ENCODE measurements at places on chromosomes 5 and 9.

DNA sequence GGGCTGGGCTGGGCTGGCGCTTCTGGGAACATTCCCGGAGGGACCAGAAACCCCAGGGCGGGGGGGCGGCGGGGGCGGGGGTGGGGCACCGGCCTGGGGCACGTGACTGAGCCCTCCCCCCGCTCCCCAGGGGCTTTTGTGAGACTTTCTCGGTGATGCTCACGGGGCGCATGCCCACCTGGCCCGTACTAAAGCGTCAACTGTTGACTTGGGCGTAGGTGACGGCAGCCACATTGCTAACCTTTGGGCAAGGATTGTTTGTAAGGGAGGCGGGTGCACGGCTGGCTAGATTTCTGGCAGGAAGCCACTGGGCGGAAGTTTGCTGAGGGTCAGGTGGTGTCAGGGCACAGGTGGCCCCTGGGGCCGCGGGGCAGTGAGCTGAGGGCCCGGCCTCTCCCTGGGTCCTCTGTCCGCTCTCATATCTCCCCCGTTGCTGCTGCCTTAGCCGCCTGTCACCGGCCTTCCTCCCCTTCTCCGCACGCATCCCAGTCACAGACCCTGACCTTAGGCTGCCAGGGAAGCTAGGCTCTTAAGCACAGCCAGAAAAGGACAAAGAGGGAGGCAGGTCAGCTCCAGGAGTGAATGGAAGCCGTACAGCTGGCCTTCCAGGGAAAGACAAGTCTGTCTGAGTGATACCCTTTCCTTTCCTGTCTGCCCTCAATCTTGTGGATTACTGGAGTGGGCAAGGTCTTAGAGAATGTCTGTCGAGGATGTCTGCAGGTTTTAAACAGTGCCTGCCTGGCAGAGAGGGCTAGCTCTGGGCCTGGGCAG lies 812 bp downstream of the CACFD1 start:
- DNase-seq, result no peak

GRCh38 chr5:89457411-89458331 lies 574.7 kb upstream of the MEF2C start:
- peak; percentile 23 for DNase-seq

DNA sequence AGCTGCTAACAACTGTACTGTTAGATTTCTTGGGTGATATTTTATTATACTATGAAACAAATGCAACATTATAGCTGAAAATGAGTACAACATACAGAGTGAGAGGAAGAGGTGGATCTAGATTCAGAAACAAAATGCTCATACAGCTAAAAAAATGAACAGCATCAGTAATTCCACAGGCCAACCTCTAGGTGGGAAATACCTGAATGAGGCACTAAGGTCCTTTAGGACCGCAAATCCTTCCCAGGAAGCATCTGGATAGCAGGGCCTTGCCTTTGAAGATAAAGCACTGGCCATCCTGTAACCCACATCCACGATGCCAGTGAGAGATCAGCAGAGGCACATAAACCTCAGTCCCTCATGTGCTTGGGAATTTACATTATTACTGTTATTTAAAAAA lies 310.8 kb downstream of the YTHDC2 start:
- no peak for DNase-seq

DNA sequence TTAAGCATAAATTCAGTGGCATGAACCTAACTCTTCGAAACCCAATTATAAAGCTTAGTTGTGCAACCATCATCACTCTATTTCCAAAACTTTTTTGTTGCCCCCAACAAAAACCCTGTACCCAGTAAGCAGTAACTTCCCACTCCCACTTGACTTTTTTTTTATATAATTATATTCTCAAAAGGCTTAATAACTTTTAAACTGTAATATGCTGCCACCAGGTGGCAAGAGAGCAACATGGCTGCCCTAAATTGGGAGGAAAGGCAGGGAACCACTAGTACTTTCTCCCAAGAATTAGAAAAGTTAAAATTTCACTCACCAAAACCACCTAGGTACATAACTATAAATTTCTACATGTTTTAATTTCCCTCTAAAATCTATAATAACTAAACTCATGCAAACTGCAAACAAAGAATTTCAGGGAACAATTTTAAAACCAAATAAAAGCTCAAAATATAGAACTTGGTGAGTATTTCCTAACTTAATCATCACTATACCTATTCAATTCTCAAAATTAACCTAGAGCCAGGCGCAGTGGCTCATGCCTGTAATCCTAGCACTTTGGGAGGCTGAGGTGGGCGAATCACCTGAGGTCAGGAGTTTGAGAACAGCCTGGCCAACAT lies 50.2 kb upstream of the RNF38 start:
- no peak for DNase-seq

DNA sequence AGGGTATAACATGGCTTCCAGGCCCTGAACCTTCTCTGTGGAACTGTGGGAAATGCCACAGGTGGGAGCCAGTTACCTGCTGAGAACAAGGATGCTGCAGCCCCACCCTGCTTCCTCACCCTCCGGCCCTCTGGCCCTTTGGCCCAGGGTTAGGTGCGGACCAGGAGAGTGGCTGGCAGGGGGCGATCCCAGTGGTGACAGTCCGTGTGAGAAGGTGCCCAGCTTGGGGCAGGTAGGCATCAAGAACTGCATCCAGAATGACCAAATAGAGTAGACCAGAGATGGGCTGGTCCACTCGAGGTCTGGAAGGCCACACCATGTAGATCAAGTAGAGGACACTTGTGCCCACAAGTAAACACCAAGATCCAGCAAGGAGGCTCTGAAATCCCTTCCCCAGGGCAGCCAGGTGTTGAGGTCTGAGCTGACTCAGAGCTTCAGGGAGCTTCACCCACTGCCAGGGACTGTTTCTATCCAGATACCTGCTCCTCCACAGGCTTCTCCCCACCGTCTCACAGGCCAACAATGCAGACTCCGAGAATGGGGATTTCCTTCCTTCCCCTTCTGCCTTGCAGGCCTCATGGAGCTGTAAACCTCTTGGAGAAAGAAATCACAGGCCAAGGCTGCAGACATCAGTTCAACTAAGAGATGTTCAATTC lies 61.4 kb upstream of the ZSWIM6 start:
- no peak for DNase-seq

GRCh38 chr5:141839015-141839513 lies 39.1 kb downstream of the PCDH1 start:
- DNase-seq, result no peak

GRCh38 chr5:88952344-88952743 lies 69.4 kb upstream of the MEF2C start:
- DNase-seq, result no peak

GRCh38 chr9:30574355-30575151 lies 1809.9 kb upstream of the ACO1 start:
- DNase-seq, result no peak

DNA sequence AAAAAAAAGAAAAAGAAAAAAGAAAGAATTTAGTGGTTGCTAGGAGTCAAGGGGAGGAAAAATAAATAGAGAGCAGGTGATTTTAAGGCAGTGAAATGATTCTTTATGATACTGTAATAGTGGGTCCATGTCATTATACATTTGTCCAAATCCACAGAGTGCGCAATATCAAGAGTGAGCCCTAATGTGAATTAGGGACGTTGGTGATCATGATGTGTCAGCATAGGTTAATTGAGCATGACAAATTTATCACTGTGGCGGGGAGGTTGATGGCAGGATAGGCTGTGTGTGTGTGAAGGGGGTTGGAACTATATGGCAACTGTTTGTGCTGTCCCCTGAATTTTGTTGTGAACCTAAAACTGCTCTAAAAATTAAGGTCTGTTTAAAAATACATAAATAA lies 357.8 kb downstream of the ICE1 start:
- DNase-seq, result no peak
